Stimulated activated CD4-positive, alpha-beta T cell treated with anti-CD3 and anti-CD28 coated beads, Interleukin-4, amount 100 ng/mL, for 4 hours (primary cell): ENCODE measurements at places on chromosomes 5 and 9.

GRCh38 chr5:69502367-69502766, 9.8 kb downstream of the OCLN start:
- DNase-seq, result no peak

- no peak for DNase-seq
Measured at GRCh38 chr5:129114539-129115193, 20.1 kb downstream of the ISOC1 start.

DNA sequence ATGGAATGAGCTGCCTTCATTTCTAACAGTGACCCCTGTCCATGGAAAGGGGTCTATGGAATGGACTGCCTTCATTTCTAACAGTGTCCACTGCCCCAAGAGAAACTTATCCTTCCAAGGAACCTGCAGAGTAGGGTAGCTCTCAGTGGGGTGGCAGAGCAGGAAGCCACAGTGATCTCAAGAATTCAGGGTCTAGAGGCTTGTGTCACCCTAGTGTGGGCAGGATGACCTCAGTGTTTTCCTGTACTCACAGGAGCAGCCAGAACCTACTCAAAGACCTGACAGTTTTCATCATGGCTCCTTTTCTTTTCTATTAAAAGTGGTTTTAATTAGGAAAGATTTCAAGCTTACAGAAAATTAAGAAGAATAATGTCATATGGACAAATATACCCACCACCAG, 27.5 kb downstream of the SEC61B start:
- no peak for DNase-seq

GRCh38 chr9:278651-279050, 64.0 kb downstream of the DOCK8 start:
- peak; percentile 38 for DNase-seq

DNA sequence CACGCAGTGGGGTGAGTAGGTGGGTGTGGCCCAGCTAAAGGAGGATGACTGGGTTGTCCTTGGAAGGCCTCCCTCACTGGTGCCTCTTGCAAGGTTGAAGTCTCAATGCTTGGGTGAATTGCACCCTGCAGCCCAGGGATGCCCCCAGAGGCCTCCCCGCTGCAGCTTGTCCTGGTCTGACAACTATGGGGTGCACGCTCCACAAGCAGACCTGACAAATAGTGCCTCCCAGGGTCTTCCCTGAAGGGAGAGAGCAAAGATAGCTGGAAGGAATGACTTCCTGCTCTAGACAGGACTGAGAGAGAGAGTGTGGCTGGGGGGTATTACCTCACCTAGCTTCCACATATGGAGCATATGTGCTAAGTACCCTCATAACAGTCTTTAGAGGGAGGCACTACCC, 1.7 kb downstream of the PSD2 start:
- no peak for DNase-seq

DNA sequence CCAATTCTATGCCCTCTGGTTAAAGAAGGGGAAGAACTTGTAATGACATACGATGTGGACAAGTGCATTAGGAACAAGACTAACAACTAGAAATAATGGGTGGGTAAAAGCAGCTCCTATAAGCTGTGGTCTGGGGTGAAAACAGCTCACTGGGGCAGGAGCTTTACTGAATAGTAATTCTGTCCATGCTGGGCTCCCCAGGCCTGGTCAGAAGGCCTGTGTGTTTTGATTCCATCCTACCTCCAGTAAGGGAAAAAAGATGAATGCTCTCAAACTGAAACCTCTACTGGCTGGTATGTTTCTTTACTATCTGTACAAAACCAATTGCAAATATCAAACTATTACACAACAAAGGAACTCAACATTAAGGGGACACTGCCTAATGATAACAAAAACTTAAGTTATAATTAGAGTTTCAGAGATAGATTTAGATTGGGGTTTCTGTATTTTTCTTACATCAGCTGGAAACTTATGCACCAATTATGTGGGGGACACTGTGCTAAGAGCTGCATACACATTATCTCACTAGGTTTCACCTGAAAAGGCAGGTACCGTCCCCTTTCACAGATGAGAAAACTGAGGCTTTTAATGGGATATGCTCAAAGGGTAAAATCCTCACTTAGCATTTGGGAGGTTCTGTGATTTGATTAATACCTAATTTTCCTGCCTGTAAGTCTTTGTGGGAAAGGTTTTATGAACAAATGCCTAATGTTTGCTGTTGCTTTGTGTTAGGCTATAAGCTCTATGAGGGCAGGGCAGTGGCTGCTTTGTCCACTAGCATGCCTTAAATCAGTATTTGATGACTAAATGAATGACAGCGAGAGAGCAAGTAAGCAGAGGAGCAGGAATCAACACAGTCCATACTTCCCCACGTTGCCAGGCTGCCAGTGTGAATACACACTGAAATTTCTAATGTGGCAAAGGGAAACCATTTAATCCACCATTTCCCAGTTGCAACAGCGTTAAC, 53.6 kb downstream of the ELL2 start:
- DNase-seq, result no peak

DNA sequence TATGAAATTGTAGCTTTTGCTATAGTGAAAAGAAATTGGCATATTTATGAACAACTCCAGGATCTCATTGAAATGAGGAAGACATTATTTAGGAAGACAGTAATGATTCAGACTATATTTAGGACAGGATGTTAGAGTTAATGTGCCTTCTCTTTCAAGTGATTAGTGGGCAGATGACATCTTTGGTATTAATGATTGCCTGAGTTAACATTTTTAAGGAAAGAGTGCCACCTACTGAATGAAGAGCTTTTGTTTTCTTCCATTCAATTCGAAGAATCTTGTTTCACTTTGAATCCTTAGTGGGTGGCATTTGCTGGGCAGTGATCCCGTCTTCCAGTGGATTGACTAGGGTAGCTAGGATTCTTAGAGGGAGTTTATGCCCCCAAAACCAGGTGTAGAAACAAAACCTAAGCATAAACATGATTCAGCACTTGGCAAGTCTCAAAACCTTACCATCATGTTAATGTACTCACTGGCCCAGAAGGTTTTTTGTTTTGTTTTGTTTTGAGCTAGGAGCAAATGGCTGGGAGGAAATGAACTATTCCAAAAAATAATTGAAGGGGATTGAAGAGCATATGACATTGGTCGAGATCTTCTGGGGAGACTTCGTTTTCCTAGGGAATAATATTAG, 23.2 kb downstream of the MAP3K1 start:
- no peak for DNase-seq

DNA sequence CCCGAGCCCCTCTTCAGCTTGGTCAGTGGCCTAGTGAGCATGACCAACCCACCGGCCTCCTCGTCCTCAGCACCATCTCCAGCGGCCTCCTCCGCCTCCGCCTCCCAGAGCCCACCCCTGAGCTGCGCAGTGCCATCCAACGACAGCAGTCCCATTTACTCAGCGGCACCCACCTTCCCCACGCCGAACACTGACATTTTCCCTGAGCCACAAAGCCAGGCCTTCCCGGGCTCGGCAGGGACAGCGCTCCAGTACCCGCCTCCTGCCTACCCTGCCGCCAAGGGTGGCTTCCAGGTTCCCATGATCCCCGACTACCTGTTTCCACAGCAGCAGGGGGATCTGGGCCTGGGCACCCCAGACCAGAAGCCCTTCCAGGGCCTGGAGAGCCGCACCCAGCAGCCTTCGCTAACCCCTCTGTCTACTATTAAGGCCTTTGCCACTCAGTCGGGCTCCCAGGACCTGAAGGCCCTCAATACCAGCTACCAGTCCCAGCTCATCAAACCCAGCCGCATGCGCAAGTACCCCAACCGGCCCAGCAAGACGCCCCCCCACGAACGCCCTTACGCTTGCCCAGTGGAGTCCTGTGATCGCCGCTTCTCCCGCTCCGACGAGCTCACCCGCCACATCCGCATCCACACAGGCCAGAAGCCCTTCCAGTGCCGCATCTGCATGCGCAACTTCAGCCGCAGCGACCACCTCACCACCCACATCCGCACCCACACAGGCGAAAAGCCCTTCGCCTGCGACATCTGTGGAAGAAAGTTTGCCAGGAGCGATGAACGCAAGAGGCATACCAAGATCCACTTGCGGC, 1.8 kb downstream of the EGR1 start:
- no peak for DNase-seq

DNA sequence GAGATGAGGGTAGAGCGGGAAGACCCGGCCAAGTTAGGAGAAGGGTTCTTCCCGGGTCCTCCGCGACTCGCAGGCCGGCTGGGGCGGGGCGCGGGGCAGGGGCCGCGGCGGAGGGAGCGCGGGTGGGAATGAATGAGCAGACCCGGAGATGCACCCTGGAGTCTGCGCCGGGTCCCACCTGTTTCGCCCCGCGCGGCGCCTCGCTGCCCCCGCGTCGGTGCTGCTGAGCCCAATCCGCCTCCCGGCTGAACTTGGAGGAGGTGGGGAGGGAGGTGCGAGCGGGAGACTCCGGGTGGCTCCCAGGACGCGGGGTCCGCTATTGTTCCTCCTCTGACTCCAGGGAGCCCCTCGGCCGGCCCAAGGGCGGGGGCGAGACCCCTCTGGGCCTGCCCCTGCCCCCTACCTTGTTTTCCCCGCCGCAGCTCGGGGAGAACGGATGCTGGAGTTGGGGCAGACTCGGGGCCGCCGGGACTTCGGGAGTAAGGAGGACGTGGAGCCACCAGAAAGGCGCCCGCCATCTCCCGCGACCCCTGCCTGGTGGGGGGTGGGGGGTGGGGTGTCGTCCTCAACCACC, 659 bp downstream of the RAI14 start:
- peak; percentile 8 for DNase-seq

DNA sequence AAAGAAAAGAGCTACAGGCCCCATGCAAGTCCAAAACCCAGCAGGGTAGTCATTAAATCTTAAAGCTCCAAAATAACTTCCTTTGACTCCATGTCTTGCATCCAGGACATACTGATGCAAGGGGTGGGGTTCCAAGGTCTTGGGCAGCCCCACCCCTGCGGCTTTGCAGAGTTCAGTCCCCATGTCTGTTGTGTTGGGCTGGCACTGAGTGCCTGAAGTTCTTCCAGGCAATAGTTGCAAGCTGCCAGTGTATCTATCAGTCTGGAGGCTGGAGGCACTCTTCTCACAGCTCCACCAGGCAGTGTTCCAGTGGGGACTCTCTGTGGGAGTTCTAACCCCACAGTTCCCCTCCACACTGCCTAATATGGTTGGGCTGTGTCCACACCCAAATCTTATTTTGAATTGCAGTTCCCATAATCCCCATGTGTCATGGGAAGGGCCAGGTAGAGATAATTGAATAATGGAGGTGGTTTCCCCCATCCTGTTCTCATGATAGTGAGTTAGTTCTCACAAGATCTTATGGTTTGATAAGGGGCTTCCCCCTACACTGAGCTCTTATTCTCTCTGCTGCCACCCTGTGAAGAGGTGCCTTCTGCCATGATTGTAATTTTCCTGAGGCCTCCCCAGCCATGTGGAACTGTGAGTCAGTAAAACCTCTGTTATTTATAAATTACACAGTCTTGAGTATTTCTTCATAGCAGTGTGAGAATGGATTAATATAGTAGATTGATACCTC, 237.5 kb upstream of the ADRA1B start:
- no peak for DNase-seq

DNA sequence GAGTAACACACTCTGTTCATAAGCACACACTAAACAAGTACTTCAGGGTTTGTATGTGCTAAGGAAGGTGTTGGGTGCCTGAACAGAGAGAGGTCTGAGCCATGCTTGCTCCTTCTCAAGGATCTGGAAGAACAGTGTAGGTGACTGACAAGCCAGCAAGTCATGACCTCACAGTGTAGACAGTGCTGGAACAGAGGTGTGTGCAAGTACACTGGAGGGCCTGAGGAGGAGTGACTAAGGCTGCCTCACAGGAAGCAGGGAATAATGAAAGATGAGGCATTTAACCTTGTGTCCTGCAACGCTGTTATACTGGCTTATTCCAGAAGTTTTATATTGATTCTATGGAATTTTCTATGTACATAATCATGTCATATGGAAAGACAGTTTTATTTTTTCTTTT, 83.9 kb downstream of the TMEM174 start:
- DNase-seq, result no peak
